ENCODE measurements at places on chromosomes 1 and 21. TPM values are rescaled to one million over a fixed set of nuclear protein-coding genes. Genes with fewer than 3 reads are reported as not detected.

The OR6N1 gene
- not detected for total RNA-seq

The PKNOX1 gene
- total RNA-seq = 11.2 TPM

The AIRE gene
- 0.75 TPM for total RNA-seq

The CFHR1 gene
- 16.0 TPM for total RNA-seq

The BCAR3 gene
- total RNA-seq = 41.0 TPM

The SNIP1 gene
- 14.4 TPM for total RNA-seq
